Hematopoietic multipotent progenitor cell treated with erythropoietin and hydrocortisone succinate and interleukin-3 and kit ligand, for 4 days (in vitro differentiated cells): ENCODE measurements at places on chromosomes 5 and 9.

DNA sequence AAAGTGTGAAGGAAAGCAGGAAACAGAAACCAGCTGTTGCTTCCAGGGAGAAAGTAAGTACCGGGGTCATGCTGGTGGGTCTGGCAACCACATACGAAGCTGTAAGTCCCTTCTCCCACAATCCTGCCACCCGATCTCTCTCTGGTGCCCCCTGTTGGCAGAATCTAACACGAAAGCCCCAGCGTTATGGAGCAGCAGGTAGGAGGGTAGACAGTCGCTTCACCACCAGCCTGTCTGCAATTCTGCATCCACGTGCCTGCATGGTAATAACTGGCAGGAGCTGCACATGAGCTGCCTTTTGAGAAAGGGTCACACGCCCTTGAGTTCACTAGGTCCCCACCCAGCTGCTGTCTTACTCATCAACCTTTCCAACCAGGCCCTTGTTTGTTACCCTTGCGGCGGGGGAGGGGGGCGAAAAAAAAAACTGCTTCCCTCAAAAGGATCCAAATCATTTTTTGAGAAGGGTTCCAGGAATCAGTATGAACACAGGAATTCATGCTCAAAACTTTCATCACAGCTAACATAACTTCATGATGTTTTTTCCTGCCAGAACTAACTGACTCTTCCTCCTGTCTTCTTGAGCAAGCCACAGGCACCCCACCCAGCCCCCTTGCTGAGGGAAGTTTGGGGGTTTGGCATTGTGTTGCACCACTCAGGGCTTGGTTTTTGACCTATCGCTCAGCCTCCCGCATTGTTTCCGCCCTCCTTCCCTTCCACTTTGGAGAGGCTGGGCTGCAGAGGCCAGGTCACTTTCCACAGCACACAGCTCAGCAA is 19.6 kb upstream of the TMEM252 start:
- DNase-seq: peak; percentile 86

GRCh38 chr5:74446725-74447241 is 193.7 kb downstream of the ENC1 start:
- no peak for DNase-seq

DNA sequence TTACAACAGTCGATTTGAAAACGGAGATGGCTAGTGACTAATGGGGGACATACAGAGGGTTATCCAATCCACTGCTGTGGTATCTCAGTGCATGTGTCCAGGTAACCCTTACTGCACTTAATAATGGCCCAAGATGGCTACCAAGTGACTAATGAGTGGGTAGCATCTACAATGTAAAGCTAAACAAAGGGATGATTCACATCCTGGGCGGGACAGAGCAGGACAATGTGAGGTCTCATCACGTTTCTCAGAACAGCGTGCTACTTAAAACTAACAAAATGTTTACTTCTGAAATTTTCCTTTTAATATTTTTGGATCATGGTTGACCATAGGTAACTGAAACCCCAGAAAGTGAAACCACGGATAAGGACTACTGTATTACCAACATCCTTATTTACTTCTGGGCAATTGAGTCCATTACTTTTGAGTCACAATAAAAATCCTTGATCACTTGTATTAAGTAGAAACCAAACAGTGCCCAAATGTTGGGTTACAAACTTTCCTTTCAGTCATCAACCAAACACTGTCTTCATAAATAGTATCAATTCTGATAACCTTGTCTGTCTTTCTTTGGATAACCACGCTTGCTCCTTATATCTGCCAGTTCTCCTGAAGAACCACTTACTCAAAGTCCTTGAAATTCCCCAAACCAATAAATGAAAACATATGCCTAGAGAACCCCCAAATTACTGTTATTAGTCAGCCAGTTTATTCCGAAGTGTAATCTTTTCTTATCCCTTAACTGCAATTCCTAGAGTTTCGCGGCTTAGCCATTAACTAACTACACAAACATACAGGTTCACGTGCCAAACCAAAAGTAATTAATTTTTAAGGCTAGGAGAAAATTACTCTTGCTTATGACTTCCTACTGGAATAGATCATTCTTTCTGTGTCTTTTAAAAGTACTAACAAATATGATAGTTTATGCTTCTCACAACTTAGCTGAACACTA is 59.7 kb downstream of the ELL2 start:
- no peak for DNase-seq

- no peak for DNase-seq
Observed at GRCh38 chr9:88833946-88834345, 157.3 kb upstream of the S1PR3 start.

DNA sequence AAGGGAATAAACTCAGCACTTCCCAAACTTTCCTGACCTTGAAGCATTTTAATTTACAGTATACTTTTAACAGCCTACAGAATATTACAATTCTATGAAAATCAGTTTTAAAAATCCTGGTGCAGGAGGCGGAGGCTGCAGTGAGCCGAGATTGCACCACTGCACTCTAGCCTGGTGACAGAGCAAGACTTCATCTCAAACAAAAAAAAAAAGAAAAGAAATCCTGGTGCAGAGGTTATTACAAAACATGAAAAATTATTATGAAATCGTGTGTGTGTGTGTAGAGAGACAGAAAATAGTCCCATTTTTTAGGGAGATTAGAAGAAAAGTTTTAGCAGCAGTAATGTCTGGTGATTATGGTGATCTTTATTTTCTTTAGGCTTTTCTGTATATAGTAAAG is 26.9 kb downstream of the GOLPH3 start:
- DNase-seq: peak; percentile 50

DNA sequence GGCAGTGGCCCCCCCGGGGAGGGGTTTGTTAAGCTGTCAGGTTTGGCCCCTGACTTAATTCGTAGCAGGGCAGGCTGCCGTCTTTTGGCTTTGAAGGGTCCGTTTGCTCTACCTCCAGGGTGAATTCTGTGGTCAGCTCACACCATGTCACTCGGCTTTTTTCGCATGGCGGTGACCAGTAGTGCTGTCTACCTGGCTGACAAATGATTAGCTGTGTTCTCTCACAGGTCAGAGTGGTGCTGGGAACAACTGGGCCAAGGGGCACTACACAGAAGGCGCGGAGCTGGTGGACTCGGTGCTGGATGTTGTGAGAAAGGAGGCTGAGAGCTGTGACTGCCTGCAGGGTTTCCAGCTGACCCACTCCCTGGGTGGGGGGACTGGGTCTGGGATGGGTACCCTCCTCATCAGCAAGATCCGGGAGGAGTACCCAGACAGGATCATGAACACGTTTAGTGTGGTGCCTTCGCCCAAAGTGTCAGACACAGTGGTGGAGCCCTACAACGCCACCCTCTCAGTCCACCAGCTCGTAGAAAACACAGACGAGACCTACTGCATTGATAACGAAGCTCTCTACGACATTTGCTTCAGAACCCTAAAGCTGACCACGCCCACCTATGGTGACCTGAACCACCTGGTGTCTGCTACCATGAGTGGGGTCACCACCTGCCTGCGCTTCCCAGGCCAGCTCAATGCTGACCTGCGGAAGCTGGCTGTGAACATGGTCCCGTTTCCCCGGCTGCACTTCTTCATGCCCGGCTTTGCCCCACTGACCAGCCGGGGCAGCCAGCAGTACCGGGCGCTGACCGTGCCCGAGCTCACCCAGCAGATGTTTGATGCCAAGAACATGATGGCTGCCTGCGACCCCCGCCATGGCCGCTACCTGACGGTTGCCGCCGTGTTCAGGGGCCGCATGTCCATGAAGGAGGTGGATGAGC is 1.4 kb downstream of the TUBB4B start:
- DNase-seq: no peak

GRCh38 chr5:16179511-16179935 is at the start of gene MARCHF11:
TSS of gene MARCHF11 (minus strand) at chr5:16179791. CDS start at chr5:16179575, 216 bp downstream.
- peak; percentile 3 for DNase-seq

GRCh38 chr9:130454812-130455325 is 10.1 kb downstream of the ASS1 start:
- no peak for DNase-seq

- DNase-seq: no peak
Observed at GRCh38 chr9:86695910-86696424, 251.3 kb downstream of the GAS1 start.

DNA sequence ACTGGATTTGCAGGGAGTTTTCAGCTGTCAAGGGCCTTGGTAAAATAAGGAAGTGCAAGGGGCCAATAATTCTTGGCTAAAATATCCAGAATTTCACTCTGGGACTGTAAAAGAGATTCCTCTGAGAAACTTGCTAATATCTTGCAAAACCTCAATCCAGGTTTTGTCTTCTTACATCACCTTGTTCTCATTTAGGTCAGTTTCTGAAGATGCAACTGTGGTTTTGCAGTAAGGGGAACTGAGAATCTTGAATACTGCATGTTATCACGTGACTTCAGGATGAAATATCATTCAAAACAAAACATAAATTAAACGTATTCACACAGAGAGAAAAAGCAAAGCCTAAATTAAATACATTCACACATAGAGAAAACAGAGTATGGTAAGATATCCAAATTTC is 35.0 kb upstream of the RIC1 start:
- DNase-seq: peak; percentile 35

DNA sequence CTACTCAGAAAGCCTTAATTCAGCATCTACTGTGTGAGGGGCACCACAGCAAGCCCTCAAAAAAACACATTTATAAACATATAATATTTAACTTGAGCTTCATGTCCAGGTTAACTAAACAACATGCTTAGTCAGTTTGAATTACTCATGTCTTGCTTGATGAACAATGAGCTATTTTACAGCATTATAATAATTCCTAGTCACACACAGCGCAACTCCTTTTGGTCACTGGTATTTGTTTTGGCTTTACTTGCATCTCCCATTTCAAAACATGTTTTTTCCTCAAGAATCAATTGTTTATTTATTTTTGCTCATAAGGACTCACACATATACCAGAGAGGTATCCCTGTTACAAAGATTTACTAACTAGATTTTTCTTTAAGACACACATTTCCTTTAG is 616.7 kb upstream of the DAB2 start:
- DNase-seq: no peak
